ENCODE measurements at places on chromosomes 1 and 21. TPM values are rescaled to one million over a fixed set of nuclear protein-coding genes. Genes with fewer than 3 reads are reported as not detected.

GRCh38 chr1:58441699-58442098, 104.8 kb downstream of the OMA1 start:
- no peak for DNase-seq

GRCh38 chr1:205639567-205639966, 7.8 kb upstream of the ELK4 start:
- no peak for DNase-seq

DNA sequence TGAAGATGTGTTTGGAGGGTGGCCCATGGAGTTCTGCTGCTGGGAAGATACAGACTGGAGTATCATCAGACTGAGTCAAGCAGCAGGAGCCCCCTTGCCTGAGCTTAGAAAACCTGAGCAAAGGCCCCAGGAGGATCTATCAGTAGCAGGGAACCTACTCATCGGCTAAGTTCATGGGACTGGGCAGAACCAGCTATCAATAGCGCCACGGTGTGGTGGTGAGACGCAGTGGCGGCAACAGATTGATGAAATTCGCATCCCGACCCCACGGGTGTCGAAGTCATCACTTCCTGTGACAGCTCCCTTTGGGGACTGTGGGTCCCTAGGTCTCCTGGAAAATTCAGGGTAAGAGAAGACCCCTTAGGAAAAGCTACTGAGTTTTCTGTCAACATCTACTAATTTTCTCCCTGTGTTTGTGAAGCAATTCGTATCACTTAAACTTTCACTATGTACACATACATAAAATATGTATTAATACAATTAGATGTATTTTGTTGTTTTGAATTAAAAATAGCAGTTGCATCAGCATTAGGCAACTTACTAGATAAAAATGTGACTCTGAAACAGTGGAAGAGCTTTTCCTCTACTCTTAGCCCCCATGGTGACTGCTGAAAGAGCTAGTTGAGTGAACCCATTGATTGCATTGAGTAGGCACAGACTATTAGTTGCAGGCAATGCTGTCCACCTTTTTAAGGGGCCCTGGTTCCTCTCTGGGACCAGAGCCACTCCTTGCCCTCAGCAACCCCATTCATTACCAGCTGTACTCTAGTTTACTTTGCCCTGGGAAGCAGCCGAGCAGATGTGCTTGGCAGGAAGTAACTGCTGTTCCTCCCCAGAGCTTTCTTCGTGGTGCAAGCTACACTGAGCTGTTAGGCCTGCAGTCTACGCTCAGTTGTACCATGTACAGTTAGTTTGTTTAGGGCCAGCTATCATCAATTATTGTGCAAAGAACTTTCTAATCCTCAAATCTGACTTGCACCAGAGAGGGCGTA, 7.3 kb upstream of the CACNA1S start:
- peak; percentile 60 for DNase-seq

- DNase-seq: peak; percentile 88
These were observed at the start of gene PTGER3 for GRCh38 chr1:71047635-71048607. TSS of gene PTGER3 (minus strand) at chr1:71047816. CDS start at chr1:71047577, 239 bp downstream.

The LHX8 gene
- not detected for total RNA-seq

The VSIG8 gene
- total RNA-seq: not detected

The AMPD1 gene
- total RNA-seq: not detected

The KPRP gene
- total RNA-seq: not detected

All from stomach (tissue), 19 donors.